ENCODE measurements at places on chromosomes 2 and 18.
A peak's percentile ranks its signal among the peaks of the same experiment; 100 is the strongest.

DNA sequence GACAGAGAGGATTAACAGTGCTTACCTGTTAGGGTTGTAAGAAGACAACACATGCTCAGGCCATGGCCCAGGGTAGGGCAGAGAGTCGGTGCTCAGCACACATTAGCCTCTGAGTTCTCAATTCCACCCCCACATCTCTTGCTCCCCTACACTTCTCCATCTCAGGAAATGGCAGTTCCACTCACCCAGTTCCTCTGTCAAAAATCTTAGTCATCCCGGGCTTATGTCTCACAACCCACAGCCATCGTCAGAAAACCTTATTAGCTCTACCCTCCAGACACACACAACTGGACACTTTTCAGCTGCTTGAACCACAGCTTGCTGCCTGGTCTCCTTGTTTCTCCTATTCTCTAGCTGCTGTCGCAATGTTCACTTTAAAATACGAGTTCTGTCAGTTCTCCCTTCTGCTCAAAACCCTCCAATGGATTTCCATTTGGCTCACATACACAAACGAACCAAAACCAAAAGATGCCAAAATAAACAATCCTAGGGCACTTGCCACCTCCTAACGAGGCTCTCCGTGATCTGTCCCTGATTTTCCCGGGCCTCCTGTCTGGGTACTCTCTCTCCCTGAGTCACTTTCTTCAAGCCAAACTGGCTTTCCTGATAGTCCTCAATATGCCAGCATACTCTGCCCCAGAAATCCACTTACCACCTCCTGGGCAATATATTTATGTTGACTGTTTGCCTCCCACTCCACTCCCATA, 89.7 kb downstream of the KCTD1 start:
- DNase-seq, result no peak

GRCh38 chr2:42566025-42566424, 2.4 kb upstream of the MTA3 start:
- no peak for DNase-seq

GRCh38 chr2:158013891-158014290, 87.8 kb upstream of the UPP2 start:
- DNase-seq, result no peak

GRCh38 chr2:12141618-12142258, 395.3 kb downstream of the LPIN1 start:
- DNase-seq, result no peak

- no peak for DNase-seq
Observed at GRCh38 chr18:37166491-37166890, 337.6 kb downstream of the KIAA1328 start.

- peak; percentile 43 for DNase-seq
Observed at GRCh38 chr18:27143580-27144287, 41.4 kb downstream of the CHST9 start.

DNA sequence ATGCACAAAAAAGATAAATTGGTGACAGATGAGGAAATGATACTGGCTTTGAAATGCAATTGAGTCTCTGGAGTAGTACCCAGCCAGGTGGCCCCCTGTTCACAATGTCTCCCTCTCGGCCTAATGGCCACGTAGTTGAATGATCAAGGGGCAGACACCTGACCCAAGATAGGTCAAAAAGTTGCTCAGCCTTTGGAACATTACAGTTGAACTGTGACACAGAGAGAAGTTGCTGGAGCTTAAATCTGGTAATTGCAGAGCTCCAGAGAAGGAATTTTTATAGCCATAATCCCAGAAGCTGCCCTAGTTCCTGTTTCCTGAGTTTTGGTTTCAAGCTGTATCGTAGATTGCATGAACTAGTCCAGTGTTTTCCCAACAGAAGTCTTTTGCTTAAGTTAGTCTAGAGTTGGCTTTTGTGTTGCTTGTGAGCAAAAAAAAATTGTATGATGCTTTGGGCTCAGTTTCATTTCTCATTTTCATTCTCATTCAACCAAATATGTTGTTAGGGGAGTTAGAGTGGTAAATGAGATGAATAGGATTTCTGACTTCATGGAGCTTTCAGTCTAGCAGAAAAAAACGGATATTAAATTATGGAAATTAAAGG, 117.9 kb downstream of the CSRNP3 start:
- no peak for DNase-seq

DNA sequence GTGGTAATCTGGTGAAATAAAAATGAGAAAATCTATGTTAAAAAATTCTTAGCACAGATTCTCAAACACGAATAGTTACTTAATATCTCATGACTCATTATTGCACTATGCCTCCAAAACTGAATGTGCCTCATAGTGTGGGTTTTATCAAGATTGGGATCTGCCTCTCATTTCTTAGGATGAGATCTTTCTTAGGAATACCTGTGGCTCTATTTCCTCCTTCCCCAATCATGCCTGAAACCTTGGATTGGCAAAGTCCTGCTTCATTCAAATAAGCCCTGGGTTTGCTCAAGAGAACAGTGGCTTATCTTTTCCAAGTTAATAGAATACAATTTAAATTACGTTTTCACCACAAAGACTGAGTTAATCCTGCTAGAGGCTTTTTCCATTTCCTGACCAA, 100.3 kb downstream of the DPP10 start:
- DNase-seq, result no peak

GRCh38 chr2:47086054-47086471, 69.0 kb downstream of the STPG4 start:
- no peak for DNase-seq

DNA sequence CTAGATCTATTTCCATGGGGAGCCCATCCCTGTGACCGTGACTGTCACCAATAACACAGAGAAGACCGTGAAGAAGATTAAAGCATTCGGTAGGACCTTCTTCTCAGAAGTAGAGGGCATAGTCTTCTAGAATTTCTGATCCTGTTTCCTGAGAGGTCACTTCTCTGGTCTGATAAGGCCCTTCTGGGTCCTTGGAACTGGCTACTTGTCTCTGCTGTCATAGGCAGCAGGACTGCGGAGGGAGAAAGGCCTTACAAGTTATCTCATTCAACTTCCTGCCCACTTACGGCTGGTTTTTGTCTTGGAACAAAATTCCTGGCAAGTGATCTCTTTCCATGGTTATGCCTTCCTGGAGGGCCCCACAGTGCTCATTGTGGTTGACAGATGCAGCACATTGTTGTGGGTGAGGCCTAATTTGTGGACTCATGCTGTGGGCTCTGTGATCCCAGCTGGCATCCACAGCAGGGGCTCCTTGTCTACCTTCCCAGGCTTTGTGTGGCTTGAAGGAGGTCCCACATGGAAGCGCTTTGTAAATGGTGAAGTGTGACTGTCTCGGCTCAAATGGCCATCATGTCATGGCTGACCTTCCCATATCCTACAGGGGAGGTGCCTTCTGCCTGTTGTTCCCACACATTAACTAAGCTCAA, 22.0 kb downstream of the SAG start:
- no peak for DNase-seq
